ENCODE measurements at places on chromosomes 2 and 18. TPM values are rescaled to one million over a fixed set of nuclear protein-coding genes. Genes with fewer than 3 reads are reported as not detected.

Gene EVA1A
- total RNA-seq: 5.4 TPM

DNA sequence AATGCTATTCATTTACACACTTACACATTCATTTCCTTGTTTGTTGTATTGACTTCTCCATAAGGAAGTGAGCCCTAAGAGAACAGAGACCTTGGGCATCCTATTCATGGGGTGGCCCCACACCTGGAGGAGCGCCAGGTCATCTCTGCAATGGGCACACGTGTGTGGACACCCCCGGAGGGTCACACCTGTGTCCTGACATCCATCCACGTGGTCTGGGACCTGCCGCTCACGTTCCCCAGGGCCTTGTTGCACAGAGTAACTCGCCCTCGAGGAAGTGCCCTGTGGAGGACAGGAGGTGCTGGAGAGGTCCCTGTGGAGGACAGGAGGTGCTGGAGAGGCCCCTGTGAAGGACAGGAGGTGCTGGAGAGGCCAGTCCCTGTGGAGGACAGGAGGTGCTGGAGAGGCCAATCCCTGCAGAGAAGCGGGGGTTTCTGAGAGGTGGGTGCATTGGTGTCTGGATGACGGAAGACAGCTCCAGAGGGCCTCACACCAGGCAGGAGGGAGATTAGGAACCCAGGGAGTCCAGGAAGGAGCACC, 73.2 kb upstream of the GPC1 start:
- no peak for ATAC-seq

DNA sequence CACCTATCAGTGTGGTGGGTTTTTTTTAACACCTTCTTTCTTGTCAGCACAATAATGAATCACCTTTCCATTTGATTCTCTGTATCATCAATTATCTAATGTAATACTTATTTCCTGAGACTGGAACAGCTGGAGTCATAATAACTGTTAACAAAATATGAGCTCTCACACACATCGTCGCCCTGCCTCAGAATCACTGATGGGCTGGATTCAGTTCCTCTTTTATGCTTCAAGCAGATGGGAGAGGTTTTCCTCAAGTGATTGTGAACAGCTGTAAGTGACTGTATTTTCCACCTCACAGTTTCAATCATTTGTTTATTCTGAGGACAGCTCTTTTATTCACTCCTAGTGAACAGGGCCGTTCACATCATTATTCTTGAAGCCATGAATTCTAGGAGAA, 330.2 kb downstream of the DSC3 start:
- ATAC-seq: no peak

DNA sequence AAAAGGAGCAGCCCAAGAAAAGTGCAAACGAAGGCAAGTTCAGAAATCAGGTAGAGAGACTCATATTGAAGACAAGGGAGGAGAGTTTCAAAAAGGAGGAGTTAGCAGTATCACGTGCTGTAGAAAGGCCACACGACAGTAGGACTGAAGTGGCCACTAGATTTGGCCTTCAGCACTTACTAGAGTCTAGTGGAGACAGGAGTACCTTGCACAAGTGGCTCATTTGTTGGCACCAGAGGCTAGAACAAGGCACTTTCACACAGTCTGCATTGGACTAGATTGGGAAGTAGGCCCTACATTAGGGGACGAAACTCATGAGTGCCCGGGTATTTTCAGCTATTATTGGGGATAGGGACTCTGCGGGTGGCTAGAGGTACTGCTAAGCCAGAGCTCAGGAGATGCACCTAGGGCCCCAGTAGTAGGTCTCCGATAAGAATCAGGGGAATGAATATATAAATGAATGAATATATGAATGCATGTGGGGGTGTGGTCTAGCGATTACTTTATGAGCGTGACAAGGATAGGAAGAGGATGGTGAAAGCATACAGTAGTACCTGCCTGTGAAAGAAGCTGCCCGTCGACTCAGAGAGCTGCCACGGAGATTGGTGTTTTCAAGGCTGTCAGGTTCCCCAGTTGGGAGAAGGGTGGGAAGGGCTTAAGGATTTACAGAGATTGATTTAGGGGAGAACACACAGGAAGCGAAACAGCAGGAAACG, 1.4 kb upstream of the NCOA1 start:
- ATAC-seq: no peak

Measured in motor neuron (in vitro differentiated cells).